ENCODE measurements at places on chromosomes 7 and 10. TPM values are rescaled to one million over a fixed set of nuclear protein-coding genes. Genes with fewer than 3 reads are reported as not detected.
A peak's percentile ranks its signal among the peaks of the same experiment; 100 is the strongest.

Gene ADAMTS14
- total RNA-seq, result 2.1 TPM

GRCh38 chr10:13792006-13792405 lies 205.2 kb downstream of the PRPF18 start:
- no peak overlapping the region for H3K4me3 ChIP-seq
- no peaks in the 10 kb centered on the region for H3K36me3 ChIP-seq
- H3K27me3 ChIP-seq, result no peaks in the 10 kb centered on the region
- H3K4me1 ChIP-seq, result peaks cover 30% of the 10 kb centered on the region
- DNase-seq, result no peak

GRCh38 chr7:41720046-41720445 lies 17.2 kb upstream of the INHBA start:
- no peaks in the 10 kb centered on the region for H3K36me3 ChIP-seq
- H3K27me3 ChIP-seq, result no peaks in the 10 kb centered on the region
- H3K27ac ChIP-seq, result no peak overlapping the region
- no peak for DNase-seq
- peaks cover 18% of the 10 kb centered on the region for H3K4me1 ChIP-seq
- no peak overlapping the region for H3K4me3 ChIP-seq

- DNase-seq, result no peak
- H3K27ac ChIP-seq, result no peak overlapping the region
- no peak overlapping the region for H3K4me3 ChIP-seq
- no peaks in the 10 kb centered on the region for H3K27me3 ChIP-seq
Observed at GRCh38 chr10:4260483-4261124, 475.6 kb upstream of the KLF6 start.

DNA sequence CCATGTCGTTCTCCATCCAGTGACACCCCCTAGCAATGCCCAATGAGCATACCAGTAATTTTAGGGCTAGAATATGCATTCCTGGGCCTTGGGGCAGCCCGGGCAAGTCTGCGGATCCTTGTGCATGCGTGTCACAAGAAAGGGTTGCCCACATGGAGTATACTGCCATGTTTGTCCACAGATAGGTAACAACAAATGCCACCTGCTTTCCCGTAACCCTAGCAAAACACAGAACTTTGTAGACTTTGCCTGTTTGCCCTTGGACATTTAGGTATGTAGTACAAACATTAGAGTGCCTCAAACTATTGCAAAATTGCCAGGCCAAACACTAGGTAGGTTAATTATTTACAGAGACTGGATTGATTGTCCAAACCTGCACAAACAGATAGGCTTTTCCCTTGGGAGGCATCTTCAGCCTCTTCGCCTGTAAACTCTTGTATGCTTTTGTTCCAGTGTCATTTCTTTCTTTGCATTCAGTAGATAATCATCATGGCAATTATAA lies 117.0 kb downstream of the ADCY1 start:
- no peak overlapping the region for H3K27ac ChIP-seq
- peaks cover 14% of the 10 kb centered on the region for H3K36me3 ChIP-seq
- H3K4me1 ChIP-seq, result no peaks in the 10 kb centered on the region
- DNase-seq, result no peak
- no peaks in the 10 kb centered on the region for H3K27me3 ChIP-seq

Gene ADIRF
- total RNA-seq, result 1.0 TPM

- H3K36me3 ChIP-seq, result no peaks in the 10 kb centered on the region
- no peak overlapping the region for H3K4me3 ChIP-seq
- H3K27ac ChIP-seq, result no peak overlapping the region
- H3K4me1 ChIP-seq, result no peaks in the 10 kb centered on the region
- no peak for DNase-seq
- H3K27me3 ChIP-seq, result no peaks in the 10 kb centered on the region
Observed at GRCh38 chr7:10476642-10477041, 497.0 kb upstream of the PHF14 start.

DNA sequence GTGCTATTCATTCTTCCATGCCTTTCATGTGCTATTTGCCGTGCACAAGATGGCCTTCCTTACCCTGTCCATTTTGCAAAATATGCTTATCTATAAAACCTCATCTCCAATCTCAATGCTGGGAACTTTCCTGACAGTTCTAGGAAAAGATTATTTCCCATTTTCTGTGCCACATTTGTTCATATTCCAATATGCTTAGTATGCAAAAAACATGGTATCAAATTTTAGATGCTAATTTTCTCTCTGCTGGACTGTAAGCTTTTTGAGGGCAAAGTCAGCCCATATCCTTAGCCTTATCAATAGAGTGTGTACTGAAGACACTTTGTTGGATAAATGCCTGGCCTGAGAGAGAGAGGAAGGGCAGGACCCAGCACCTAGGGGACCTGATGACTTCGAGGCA lies 39.4 kb downstream of the MGAM2 start:
- H3K36me3 ChIP-seq, result no peaks in the 10 kb centered on the region
- H3K27ac ChIP-seq, result no peak overlapping the region
- no peak for DNase-seq
- no peak overlapping the region for H3K4me3 ChIP-seq

Gene CYP3A5
- total RNA-seq, result 0.39 TPM

DNA sequence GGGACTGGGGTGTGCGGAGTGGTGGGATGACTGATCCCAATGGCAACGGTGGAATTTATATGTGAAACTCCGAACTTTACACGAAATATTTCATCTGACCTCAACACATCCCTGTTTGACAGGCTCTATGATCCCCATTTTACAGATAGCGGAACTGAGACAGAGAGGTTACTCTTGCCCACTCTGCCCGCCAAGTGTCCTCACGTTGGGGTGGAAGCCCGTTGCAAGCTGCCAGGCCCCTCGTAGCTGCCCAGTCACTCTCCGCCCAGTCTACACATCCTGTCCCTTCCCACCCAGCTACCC lies 397 bp upstream of the NFE2L3 start:
- peaks cover 57% of the 10 kb centered on the region for H3K4me1 ChIP-seq
- peaks cover 11% of the 10 kb centered on the region for H3K36me3 ChIP-seq
- no peak for DNase-seq
- H3K4me3 ChIP-seq, result peak overlapping the region; percentile 57
- H3K27me3 ChIP-seq, result peaks cover 4% of the 10 kb centered on the region

DNA sequence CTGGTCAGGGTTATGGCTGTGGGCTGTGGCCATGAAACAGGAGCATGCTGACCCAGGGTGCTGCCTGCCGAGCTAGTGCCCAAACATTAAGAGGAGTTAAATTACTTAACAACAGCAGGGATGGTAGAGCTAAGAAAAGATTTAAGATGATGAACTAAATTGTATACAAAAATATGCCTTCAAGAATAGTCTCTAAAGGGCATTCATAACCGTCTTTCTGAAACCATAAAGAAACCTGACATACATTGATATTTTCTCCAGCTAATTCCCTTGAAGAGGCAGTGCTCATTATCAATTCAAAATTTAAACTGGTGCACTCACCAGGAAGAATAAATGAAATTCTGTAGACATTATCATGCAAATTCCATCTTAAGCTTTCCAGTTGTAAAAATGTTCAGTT lies 265.8 kb upstream of the TAC1 start:
- peaks cover 8% of the 10 kb centered on the region for H3K36me3 ChIP-seq
- H3K4me3 ChIP-seq, result no peak overlapping the region
- no peak for DNase-seq
- H3K27me3 ChIP-seq, result no peaks in the 10 kb centered on the region

GRCh38 chr7:39379416-39379815 lies 186.8 kb upstream of the YAE1 start:
- H3K27me3 ChIP-seq, result no peaks in the 10 kb centered on the region
- H3K4me3 ChIP-seq, result no peak overlapping the region
- DNase-seq, result no peak
- H3K27ac ChIP-seq, result no peak overlapping the region
- H3K4me1 ChIP-seq, result peaks cover 5% of the 10 kb centered on the region
- H3K36me3 ChIP-seq, result no peaks in the 10 kb centered on the region

Gene LIPF
- total RNA-seq, result not detected

GRCh38 chr7:29138588-29138987 lies 7.7 kb downstream of the CPVL start:
- no peaks in the 10 kb centered on the region for H3K4me1 ChIP-seq
- DNase-seq, result no peak
- peaks cover 7% of the 10 kb centered on the region for H3K36me3 ChIP-seq
- H3K27ac ChIP-seq, result no peak overlapping the region
- no peaks in the 10 kb centered on the region for H3K27me3 ChIP-seq
- H3K4me3 ChIP-seq, result no peak overlapping the region

DNA sequence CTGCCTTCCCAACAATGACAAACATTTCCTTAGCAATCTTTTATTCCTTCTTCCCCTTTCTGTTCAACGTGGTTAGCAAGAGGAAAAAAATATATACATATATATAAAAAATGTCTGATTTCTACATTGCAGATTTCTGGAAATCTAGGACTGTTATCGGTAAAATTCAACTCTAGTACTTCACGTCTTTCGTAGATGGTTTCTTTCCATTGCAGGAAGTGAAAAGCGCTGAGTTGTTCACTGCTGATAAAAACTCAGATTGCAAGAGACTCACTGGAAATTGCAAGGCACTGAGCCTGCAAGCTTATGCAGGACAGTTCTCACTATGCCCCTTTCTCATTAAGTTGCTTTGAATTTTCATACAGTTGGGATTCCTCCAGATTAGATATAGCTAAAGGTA lies 23.9 kb downstream of the KIN start:
- H3K27me3 ChIP-seq, result no peaks in the 10 kb centered on the region
- no peak for DNase-seq
- peaks cover 60% of the 10 kb centered on the region for H3K36me3 ChIP-seq
- no peak overlapping the region for H3K4me3 ChIP-seq

DNA sequence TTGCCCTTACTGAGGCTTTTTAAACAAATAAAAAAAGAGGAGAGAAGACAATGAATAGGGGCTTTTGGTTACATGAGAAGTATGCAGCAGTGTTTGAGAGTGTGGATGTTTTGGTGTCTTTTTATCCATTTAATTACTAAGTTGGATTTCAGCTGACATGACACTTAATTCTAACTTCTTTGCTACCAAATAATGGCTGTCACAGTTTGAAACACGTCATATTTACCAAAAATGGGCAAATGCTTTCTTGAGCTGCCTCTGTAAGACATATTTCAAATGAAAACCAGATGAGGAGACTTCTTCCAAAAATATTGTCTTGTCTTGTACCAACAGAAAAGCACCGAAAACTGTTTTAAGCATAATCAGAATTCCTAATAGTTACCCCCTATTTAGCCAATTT lies 4.0 kb downstream of the ABCB4 start:
- no peak for DNase-seq

DNA sequence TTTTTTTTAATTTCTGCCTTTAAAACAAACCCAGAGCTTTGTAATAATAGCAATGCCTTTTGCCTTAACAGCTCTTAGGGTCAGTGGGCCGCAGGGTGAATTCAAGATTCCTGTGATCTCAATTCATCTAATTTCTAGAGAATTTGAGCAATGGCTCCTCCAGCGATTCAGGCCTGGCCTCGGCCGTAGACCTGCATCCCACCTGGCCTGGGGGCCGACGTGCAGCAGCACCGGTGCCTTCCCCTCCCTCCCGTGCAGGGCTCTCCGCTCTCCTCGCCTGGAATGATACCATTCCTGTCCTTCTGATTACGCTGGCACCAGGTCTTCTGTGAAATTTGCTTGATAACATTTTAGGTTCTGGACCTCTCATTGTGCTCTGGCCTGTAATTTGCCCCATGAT lies 172.5 kb downstream of the ADARB2 start:
- H3K36me3 ChIP-seq, result no peaks in the 10 kb centered on the region
- no peak overlapping the region for H3K4me3 ChIP-seq
- DNase-seq, result no peak
- peaks cover 6% of the 10 kb centered on the region for H3K27me3 ChIP-seq
- no peaks in the 10 kb centered on the region for H3K4me1 ChIP-seq

DNA sequence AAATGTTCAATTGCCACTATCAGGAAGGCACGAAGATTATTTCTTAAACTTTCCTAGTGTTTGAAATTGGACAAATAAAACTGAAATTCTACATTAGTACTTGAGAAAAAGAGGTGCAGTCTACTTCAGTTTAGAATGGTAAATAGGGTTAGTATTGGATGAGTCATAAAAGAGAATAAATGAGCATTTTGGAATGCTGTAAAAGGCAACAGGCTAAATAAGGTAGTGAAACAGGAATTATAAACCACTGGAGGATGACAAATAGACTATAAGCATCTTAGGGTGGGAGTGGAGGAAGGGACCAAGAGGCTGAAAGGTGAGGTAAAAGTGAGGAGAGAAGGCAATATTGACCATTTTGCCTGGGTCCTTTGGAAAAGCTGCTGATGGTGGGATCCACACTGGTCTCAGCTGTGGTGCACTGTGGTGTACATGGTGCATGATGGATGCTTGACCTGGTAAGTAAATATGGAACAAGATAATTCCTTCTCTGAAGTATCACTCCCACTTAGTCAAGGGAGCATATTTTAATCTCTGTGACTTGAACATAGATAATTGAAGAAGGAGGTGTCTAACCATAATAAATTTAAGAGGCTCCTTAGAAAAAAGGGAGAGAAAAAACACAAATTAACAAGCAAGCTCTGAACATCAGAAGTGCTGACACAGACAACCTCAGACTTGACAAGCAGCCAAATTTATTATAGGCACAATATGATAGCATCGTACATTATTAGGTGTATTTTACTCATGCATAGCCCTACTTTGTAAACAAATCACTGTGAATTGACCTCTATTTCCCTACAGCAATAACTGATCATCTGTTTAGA lies 76.4 kb upstream of the SCIN start:
- H3K4me3 ChIP-seq, result no peak overlapping the region
- 0 out of 2 replicates have a peak, but pooled peaks cover 3% of the 10 kb centered on the region for H3K27me3 ChIP-seq
- peaks cover 8% of the 10 kb centered on the region for H3K36me3 ChIP-seq
- peaks cover 25% of the 10 kb centered on the region for H3K4me1 ChIP-seq

GRCh38 chr7:23967949-23968599 lies 258.1 kb downstream of the STK31 start:
- no peaks in the 10 kb centered on the region for H3K27me3 ChIP-seq
- H3K4me3 ChIP-seq, result no peak overlapping the region
- H3K27ac ChIP-seq, result no peak overlapping the region

Gene LRRC18
- total RNA-seq, result not detected

GRCh38 chr7:65832281-65832680 lies 40.6 kb upstream of the VKORC1L1 start:
- DNase-seq, result peak; percentile 31
- H3K4me3 ChIP-seq, result no peak overlapping the region
- no peaks in the 10 kb centered on the region for H3K4me1 ChIP-seq
- H3K27me3 ChIP-seq, result no peaks in the 10 kb centered on the region
- no peaks in the 10 kb centered on the region for H3K36me3 ChIP-seq
- H3K27ac ChIP-seq, result no peak overlapping the region
